Stimulated activated CD8-positive, alpha-beta memory T cell treated with anti-CD3 and anti-CD28 coated beads, Interleukin-15, amount 100 ng/mL, for 4 hours (primary cell): ENCODE measurements at places on chromosomes 4 and X.

DNA sequence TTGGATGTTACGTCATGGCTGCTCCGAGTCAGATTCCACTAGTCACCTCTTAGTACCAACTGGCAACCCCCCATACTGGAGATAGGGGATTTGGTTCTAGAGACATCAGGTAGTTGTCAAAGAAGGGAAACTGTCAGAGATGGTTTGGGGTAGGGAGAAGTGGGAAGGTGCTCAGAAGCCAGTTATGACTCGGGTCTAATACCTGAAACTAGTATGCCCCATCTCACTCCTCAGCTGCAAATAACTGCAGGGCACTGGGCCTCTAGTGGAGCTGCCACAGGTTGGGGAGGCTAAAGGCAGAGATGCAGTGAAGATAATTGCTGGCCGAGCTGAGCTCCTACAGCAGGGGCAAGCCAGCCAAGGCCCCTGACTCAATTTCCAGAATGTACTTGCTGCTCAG, 30.0 kb downstream of the OTUD6A start:
- DNase-seq: no peak

- DNase-seq: no peak
These were observed 476.8 kb downstream of the GABRG1 start for GRCh38 chr4:45646885-45647590.

DNA sequence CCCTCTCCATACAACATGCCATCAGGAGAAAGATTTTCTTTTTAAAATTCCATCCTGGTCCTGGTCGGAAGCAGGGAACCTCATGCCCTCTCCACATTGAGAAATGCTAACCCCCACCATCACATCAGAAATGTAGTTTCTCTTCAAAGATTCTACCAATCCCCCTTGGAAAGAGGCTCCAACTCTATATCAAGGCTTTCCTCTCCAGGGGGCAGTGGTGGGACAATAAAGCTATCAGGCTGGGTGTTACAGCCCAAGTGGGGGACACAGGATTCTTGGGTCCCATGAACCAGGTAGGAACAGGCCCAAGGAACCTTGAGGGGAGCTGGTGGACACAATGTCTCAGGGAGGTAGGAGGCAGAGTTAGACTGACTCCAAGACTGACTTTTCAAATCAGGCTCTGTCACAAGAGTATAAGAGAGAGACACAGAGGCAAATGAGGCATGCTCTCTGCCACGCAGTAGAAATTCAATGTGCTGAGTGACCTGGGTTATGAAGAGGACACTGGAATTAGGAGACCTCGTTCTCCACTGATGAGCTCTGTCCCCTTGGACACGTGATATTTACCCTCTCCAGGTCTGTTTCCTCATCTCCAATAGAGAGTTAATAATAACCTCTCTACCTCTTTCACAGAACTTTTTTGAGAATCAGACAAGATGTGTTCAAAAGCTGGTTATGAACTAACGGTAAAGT, 4.5 kb downstream of the GJB1 start:
- no peak for DNase-seq

DNA sequence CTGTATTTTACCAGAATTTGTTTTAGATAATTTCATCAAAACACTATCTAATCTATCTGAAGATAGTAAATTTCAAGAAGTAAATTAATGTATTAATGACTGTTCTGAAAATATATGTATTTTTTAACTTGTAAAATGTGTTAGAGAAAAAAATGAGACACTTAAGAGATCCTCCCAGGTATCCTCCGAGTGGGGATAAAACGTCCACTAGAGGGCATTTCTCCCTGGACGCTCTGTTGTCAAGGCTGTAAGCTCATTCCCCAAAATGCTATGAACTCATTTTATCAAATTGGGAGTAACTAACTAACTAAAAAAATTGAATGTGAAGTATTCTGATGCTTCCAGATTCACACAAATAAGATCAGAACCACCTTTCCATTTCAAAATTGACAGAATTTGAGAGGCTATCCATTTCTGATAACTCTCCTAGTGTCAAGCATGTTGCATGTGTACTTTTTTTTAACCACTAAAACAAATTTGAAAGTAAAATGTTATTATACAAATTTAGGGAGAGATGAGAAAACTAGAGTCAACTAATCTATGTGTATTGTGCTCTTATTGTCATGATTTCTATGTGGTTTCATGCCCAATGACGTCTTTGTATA, 337.3 kb upstream of the HS3ST1 start:
- no peak for DNase-seq

GRCh38 chr4:168846414-168846813, 163.6 kb downstream of the CBR4 start:
- DNase-seq: no peak

DNA sequence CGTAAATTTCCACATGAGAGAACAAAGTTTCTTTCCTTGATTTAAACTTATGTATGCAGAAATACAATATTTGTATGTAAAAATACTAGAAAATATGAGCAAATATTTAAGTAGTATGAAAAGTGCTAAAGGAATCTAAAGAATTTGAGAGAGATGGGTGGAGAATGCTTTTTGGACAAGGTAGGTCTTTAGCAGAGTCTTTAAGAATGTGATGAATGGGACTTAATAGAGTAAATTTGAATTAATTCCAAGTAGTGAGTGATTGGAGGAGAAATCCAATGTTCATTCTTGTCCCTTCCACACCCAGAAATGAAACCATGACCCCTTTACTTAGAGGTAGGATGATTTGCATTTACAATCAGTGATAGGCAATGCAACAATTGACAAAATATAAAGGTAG, 570.9 kb upstream of the ZFP42 start:
- DNase-seq: no peak

- DNase-seq: no peak
These were observed 24.3 kb downstream of the MAGEB17 start for GRCh38 chrX:16191605-16192004.

- DNase-seq: no peak
These were observed 43.6 kb upstream of the TBC1D9 start for GRCh38 chr4:140799686-140800225.

DNA sequence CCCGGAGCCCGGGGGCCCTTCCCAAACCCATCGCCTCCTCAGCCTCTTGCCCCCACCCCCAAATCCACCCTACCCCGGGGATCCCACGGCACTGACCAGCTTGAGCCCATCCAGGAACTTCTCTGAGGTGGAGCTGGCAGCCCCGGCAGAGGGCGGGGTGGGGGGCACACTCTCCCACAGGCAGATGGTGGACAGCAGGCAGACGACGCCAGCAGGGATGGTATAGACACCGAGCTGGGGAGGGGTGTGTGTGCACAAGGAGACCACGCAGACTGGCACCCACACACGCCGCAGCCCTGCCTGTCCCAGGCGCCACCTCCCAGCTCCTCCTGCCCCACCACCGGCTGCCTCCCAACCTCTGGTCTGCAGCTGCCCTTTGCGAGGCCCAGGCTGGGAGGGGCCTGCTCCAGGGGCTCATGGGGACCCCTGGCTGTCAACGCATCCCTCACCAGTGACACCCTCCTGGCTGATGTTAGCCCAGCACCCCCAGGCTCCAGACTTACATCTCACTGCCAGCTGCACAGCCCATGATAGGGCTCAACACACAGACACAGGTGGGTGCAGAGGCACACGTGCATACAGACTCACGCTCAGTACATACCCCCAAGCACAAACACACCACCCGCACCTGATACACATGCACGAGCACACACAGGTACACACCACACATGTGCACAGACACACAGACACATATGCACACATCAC, 4.2 kb downstream of the SLC49A3 start:
- no peak for DNase-seq

DNA sequence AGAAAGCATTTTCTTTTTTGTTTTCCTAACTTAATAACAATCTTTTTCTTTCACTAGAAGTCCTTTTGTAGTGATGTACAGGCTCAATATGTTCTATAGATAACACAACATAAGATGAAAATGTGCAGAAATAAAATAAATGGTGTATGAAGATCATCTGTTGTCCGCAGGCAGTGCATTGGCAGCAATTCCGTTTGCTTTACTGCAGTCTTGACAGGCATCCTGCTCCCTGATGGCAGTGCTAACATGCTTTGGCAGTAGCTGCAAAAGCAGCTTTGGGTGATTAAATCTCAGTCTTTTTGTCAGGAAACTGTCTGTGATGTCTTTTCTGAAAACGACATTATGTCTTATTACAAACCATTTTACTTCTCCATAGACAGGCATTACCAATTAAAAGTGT, 131.4 kb downstream of the TRAM1L1 start:
- no peak for DNase-seq

GRCh38 chr4:12359420-12359819, 930.7 kb upstream of the HS3ST1 start:
- no peak for DNase-seq

DNA sequence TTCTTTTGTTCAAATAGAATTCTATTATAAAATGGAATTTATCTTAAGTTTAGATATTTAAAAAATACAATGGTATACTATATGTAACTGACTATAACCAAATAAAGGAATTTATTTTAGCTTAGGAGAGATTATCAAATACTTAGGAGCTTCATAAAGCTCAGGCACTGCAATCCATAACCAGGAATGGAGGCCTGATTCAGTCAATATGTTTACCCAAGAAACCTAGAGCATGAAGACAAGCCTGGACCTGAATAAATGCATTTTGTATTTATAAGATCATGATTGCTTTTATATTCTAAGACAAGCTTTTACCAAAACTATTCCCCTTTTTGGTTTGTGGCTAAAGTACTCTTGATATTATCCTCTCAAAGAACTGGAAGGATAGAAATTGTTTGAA, 742.6 kb downstream of the FAT4 start:
- no peak for DNase-seq

GRCh38 chr4:174120446-174121295, 162.8 kb downstream of the FBXO8 start:
- DNase-seq: no peak

- no peak for DNase-seq
These were observed 157.9 kb downstream of the GBA3 start for GRCh38 chr4:22850630-22851029.

- DNase-seq: no peak
These were observed 2.6 kb upstream of the EREG start for GRCh38 chr4:74362347-74362746.

- no peak for DNase-seq
These were observed 263.2 kb downstream of the IL15 start for GRCh38 chr4:141899541-141899940.

- peak; percentile 9 for DNase-seq
These were observed 173.7 kb upstream of the LEF1 start for GRCh38 chr4:108342325-108342970.

DNA sequence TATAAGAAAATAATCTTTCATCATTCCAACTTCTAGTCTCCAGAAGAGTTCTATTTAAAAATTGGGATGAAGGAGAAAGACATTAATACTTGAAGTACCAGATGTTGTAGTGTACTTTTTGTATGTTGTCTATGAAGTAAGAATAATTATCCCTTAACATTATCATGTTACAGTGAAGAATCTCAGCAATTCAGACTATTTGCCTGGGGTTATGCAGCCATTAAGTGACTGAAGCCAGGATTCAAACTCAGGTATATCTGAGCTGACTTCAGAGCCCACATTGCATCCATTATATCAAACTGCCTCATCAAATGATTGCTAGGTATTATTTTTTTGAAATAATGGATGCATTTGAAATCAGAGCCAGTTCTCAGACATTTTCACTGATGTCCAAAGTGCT, 76.1 kb upstream of the FHDC1 start:
- no peak for DNase-seq

DNA sequence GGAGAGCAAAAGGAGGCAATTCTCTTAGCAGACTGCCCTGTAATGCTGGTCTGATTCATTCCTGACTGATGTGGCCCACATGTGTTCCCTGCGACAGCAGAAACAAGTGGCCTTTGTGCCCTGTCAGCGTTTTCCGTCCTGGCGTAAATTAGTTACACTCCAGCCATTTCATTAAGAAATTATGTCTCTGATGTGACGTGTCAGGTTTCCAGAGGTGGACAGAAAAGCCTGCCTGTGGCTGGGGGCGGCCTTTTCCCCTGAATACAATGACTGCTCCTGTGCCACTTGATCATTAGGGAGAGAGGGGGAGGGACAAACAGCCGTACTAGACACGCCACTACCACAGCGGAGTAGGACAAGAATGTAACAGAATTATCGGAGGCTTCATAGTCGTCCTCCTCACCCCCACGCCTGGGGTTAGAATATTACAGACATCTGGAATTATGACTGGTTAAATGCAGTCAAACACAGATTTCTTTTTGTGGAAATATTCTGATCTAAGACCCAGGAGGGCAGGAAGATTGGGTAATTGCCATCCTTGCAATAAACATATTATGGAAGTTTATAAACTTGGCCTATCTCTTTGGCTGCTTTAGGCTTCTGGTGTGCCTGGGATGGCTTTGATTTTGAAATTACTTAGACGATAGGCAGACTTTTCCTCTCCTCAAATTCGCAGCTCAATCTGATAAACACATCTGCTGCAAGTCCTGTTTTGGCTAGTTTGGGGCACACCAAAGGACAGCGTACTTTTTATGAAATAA, 146.2 kb upstream of the BCOR start:
- no peak for DNase-seq

GRCh38 chr4:67020438-67020797, 524.9 kb downstream of the CENPC start:
- no peak for DNase-seq

- no peak for DNase-seq
These were observed 33.7 kb downstream of the HTT-AS start for GRCh38 chr4:3040452-3041191.

- DNase-seq: no peak
These were observed 44.3 kb downstream of the IGFBP7 start for GRCh38 chr4:57065730-57066482.

DNA sequence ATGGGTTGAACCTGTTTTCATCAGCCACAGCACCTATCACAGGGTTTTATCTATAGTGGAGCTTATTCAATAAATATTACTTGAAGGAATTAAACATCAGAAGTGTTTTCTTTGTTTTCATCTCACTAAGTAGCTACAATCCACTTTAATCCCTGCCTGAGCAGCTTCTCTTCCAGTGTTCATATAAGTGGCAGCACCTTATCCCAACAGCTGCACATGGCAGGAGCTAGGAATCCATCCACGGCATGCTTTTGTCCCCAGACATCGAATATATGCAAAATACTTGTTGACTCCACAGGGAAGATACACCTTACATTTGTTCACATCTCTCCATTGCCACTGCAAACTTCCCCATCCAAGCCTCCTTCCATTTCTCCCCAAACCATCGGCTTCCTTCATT, 549.8 kb upstream of the FAM241A start:
- no peak for DNase-seq

GRCh38 chr4:83947830-83948193, 411.9 kb downstream of the GPAT3 start:
- DNase-seq: no peak

- no peak for DNase-seq
These were observed 549.5 kb downstream of the C4orf33 start for GRCh38 chr4:129645461-129645860.

- DNase-seq: no peak
These were observed 55.3 kb downstream of the EGF start for GRCh38 chr4:109967798-109968520.

GRCh38 chr4:38581426-38582106, 82.4 kb upstream of the KLF3 start:
- DNase-seq: no peak

- no peak for DNase-seq
These were observed 38.5 kb upstream of the MED14 start for GRCh38 chrX:40773809-40774208.
